ENCODE measurements at places on chromosomes 4 and X. TPM values are rescaled to one million over a fixed set of nuclear protein-coding genes. Genes with fewer than 3 reads are reported as not detected.

ATOH1 gene
- not detected for total RNA-seq

DNA sequence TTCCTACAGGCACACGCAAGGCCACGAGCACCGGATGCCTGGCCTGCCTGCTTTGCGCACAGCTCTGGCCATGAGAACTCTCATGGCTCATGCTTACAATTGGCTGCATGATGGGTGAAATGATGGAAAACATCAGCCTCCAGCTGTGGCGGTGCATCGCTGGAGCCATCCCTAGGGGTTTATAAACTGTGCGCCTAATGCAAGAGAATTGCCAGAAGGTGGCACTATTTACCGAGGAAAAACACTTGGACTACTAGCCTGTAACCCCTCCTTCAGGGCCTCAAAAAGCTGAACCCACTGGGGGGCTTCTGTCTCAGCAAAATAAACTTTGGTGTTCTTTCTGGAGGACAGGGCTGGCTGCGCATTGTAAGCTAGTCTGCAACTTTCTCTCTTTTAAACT is 51.9 kb downstream of the PHKA2 start:
- H3K27me3 ChIP-seq = no peaks in the 10 kb centered on the region
- no peak overlapping the region for H3K4me3 ChIP-seq
- H3K36me3 ChIP-seq = no peaks in the 10 kb centered on the region
- DNase-seq = no peak

DNA sequence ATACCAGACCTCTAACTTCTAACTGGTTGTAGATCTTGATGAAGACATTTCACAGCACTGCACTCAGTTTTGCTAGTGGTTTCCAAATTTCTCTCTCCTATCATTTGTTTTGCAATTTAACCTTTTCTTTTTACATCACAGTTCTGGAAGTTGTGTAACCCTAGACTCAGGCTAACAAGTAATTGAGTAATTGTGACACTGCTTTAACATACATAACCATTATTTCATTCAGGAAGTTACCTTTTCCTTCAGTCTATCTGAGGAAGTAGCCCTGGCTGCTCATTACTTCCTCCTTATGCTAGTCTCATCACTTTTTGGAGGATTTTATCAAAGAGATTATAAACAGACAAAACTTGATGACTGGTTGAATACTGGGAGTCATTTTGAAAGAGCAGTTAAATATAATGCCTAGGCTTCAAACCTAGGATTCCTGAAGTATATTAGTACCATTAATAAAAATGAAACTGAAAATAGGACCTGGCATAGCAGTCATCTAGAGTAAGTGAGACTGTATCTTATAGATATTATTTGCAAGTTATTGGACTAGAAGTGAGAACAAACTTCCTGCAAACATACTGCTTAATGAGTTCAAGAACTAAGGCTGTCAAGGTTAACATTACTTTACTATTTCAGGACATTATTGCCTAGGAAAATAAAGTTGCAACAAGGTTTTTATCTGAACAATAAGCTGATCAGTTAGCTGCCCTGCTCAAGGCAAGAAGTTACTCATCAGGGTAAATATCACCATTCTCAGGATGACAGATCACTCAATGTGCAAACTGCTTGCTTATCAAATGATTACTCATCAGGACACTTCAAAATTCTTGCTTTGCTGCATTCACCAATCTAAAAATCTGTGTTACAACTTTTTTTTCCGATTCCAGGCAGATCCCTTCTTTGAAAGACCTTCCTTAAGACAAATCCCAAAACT is 25.6 kb upstream of the TEX13C start:
- H3K4me3 ChIP-seq = peak overlapping the region; percentile 37
- peak overlapping the region; percentile 97 for H3K27ac ChIP-seq
- peaks cover 25% of the 10 kb centered on the region for H3K4me1 ChIP-seq
- no peaks in the 10 kb centered on the region for H3K36me3 ChIP-seq
- DNase-seq = peak; percentile 3
- H3K27me3 ChIP-seq = no peaks in the 10 kb centered on the region

GRCh38 chr4:38930204-38930603 is 62.6 kb downstream of the FAM114A1 start:
- no peak for DNase-seq
- peaks cover 14% of the 10 kb centered on the region for H3K4me1 ChIP-seq
- peaks cover 6% of the 10 kb centered on the region for H3K27me3 ChIP-seq
- no peaks in the 10 kb centered on the region for H3K36me3 ChIP-seq

- H3K27ac ChIP-seq = no peak overlapping the region
- no peaks in the 10 kb centered on the region for H3K4me1 ChIP-seq
Observed at GRCh38 chr4:137664046-137664387, 131.7 kb upstream of the PCDH18 start.

GRCh38 chr4:139530833-139531427 is 25.1 kb downstream of the SETD7 start:
- H3K36me3 ChIP-seq = peaks cover 8% of the 10 kb centered on the region
- no peaks in the 10 kb centered on the region for H3K4me1 ChIP-seq
- no peaks in the 10 kb centered on the region for H3K27me3 ChIP-seq
- H3K27ac ChIP-seq = no peak overlapping the region

LNX1 gene
- total RNA-seq = 0.46 TPM
